ENCODE measurements at places on chromosomes 6 and 20.

GRCh38 chr20:21522481-21523280 lies 8.8 kb upstream of the NKX2-2 start:
- H3K36me3 ChIP-seq = no peaks in the 10 kb centered on the region
- no peak overlapping the region for H3K27ac ChIP-seq
- H3K4me1 ChIP-seq = no peaks in the 10 kb centered on the region
- DNase-seq = no peak
- no peaks in the 10 kb centered on the region for H3K27me3 ChIP-seq
- peak overlapping the region; percentile 15 for H3K4me3 ChIP-seq

GRCh38 chr6:138869398-138869797 lies 73.5 kb downstream of the ECT2L start:
- H3K4me1 ChIP-seq = no peaks in the 10 kb centered on the region
- no peak overlapping the region for H3K4me3 ChIP-seq
- H3K27ac ChIP-seq = no peak overlapping the region

- H3K27ac ChIP-seq = no peak overlapping the region
- H3K4me1 ChIP-seq = no peaks in the 10 kb centered on the region
- no peak overlapping the region for H3K4me3 ChIP-seq
- H3K36me3 ChIP-seq = no peaks in the 10 kb centered on the region
- no peaks in the 10 kb centered on the region for H3K27me3 ChIP-seq
Observed at GRCh38 chr6:22556266-22556665, 13.1 kb upstream of the HDGFL1 start.

- peak overlapping the region; percentile 95 for H3K4me3 ChIP-seq
- H3K27me3 ChIP-seq = no peaks in the 10 kb centered on the region
- no peaks in the 10 kb centered on the region for H3K36me3 ChIP-seq
- peak; percentile 76 for DNase-seq
Observed at GRCh38 chr6:11092668-11093375, 812 bp upstream of the SMIM13 start.

DNA sequence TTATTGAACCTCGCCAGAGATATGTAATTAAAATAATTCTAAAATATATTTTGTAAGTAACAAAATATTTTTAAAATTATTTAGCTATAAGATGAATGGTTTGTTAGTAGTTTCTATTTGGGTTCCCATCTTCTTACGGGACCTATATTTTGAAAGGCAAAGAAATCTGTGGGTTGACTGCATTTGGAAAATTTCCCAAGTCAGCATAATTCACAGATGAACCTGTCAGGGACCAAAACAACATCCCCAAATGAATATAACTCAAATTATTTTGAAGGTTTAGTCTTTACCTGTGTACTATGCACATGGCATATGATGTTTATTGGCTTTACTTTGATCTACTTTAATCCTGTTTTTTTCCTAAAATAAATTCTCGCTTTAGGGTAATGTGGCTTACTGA lies 607.4 kb upstream of the JAG1 start:
- no peaks in the 10 kb centered on the region for H3K4me1 ChIP-seq
- H3K27me3 ChIP-seq = no peaks in the 10 kb centered on the region
- no peak overlapping the region for H3K4me3 ChIP-seq
- no peak for DNase-seq
- H3K36me3 ChIP-seq = no peaks in the 10 kb centered on the region

Data from testis (tissue), 5 donors.